Cortex of kidney (tissue), 1 donor: ENCODE measurements at places on chromosomes 4 and X.

DNA sequence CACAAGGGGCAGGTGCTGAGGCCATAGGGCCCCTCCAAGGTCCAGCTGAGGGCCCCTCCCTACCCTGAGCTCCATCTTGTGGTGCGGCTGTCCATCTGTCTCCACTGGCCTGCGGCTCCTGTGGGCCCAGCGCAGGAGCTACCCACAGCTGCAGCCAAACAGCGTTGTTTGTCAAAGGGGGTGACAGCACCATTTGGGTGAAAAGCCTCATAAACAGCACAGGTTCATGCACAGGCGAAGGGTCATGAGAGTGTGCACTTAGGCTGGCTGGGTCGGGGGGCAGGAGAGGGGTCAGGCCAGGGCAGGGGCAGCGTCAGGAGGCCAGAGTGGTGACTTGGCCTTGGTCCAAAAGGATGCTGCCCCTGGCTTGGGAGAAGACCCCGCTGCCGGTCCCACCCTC, 32.3 kb downstream of the BLOC1S4 start:
- no peak for DNase-seq

GRCh38 chr4:6964858-6965257, 55.2 kb downstream of the TBC1D14 start:
- no peak for DNase-seq

DNA sequence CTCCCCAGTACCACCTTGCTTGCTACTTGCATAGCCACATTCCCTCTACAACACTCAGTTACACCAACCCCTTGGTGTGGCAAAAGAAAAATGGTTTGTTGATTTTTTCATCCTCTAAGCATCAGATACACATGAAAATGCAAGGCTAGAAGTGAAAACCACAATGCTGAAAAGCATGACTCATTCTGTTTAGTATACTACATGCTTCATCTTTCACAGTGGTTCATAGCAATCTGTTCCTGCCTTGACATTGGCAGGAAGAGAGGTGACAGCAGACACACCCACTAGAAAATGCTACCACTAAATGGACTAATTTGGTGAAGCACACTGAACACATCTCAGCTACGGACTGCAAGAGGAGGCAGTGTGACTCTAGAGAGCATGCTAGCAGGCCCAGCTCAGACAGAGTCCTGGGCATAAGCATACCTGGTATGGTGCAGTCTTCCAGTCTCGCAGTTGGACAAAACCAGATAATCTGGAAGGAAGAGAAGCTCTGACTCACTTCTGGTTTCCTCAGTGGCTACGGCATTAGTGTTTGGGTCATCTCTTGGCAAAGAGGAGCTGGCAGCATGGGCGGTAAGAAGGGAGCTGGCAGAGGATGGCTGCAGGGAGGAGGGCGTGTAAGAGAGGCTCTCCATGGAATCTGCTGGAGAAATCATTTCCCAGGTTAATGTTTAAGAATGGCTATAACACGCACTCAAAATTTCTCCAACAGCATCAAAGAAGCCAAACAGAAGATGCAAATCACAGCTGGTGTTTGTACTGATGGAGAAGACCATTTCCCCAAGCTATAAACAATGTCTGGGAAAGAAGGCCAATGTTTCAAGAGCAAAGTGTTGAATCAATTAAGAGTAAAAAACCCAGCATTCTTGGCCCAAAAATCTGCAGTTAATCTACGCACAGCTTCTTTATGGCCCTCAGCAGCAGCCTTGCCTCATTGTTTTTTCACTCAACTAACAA, 37.8 kb downstream of the GAB3 start:
- DNase-seq: no peak

DNA sequence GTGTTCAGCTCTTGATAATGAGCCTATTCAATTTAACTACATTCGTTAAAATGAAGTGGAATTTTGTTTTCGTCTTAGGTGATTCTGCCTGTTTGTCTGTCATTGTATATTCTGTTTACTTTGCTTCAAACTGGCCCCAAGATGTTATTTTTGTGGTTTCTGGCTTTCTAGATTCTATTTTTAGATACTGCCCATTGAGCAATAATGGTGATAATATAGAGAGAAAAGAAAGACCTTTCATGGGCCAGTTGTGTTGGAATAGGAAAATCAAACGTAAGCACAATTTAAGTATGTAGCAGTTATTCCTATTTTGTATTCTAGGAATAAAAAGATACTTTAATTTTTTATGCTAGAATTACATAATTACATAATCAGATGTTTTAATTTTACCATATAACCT, 4.0 kb downstream of the CDKN2AIP start:
- no peak for DNase-seq

- no peak for DNase-seq
Observed at GRCh38 chr4:109032671-109033070, 269.8 kb downstream of the COL25A1 start.

DNA sequence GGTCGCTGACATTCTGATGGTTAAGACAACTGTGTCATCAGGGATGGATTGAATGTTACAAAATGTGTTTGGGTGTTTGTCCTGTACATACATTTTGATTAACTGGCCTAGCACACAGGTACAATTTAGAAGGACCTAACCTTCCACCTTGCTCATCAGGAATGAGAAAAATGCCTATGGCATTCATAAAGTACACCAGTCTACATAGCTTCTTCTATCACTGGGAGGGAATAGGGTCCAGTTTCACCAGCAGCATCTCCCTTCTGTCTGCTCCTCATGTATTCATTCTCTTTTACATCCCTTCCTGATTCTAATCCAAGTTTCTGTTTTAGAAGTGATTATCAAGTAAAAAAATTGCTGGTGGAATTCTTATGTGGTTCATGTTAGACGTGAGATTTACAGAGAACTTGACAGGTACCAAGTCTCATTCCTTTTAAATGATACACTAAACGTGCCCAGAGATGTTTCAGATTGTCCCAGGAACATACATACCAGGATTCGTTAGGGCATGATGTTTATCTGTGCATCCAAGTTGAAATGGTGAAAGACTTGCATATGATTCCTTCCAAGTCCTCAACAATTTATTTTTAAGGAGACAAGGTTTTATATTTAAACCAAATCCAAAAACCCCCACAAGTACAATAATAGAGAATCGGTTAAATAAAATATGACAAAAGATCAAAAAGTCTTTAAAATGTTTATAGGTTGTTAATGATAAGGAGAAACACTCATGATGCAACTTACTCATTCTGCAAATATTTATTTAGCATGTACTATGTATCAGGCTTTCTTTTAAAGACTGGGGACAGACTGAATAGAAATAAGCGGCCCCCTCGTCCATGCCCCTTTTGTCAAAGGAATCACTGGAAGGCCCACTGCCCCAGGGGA, 359.1 kb downstream of the ZNF674 start:
- no peak for DNase-seq

- DNase-seq: no peak
Observed at GRCh38 chr4:48033825-48034413, 17.3 kb downstream of the NIPAL1 start.

GRCh38 chr4:123568936-123569335, 172.3 kb downstream of the SPRY1 start:
- no peak for DNase-seq

GRCh38 chrX:154096140-154097002, 1.1 kb downstream of the MECP2 start:
- DNase-seq: no peak

DNA sequence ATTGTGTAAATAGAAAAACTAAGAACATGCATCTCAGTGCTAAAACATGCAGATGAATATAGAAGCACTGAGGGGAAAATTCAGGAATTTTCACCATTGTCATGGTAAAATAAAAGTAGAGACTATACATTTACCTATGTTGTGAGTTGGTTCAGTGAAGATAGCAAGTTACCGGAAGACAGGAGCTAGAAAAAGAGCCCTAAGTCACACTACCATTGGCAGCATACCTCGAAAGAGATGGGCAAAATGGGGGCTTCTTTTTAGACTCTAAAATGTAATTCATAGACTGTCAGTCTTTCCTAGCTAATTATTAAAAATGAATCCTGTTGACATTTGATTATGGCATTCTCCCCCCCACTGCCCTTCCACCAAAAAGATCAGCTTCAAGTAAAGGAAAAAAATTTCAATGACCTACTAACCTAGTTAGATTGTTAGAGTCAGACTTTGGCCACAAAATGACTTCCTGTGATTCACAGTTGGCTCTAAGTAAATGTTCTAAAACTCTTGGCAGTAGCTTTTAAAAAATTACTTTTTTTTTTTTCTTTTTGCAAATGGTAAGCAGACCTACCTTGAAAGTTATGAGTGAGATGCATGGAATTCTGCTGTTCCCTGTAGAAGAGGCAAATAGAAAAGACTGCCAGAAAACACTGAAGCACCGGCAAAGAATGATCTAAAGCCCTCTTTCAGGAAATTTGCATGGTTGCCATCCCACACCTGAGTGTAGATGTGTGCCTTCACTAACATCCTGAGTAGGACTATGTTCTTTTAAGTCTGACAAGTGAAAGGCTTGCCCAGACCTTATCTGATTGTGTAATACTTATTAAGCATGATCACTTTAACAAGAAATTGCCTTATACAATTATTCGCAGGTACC, 26.4 kb upstream of the ARSJ start:
- DNase-seq: no peak

DNA sequence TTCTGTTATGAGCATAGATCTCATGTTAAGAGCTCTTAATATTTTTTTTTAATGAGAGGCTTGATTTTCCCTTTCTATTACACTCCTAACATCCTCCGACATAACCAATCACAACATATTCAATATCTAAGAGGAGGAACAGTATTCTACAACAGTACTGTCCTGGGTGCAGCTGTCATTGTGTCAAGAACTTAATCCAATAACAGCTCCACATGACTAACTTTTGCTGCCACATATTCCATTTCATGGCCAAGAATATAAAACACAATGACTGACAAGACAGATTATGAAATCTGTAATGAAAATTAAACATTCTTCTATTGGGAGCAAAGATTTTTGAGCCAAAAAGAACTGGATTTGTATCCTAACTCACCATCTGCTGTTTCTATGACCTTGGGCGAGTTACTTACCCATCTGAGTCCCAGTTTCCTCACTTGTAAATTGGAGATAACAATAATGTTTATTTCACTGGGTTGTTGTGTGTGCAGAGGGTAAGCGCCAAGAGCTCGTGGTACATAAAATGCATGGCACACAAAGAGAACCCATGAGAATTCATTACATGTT, 405.6 kb downstream of the SPRY1 start:
- no peak for DNase-seq

DNA sequence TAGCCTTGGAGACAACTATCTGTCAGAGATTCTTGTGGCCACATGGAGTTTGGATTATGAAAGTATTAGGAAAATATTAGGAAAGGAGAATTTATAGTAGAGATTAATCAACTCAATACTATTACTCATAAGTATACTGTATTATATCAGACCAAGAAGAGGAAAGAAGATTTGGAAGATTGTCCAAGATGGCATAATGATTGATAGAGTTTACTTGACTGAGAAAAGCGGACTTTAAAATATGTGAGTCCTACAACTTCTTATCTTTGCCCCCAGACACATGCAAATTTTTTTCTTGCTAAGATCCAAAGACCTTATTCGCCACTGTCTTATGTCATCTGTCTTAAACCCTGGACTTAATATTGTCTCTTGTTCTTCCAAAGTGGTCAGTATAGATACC, 54.8 kb upstream of the SHISA3 start:
- no peak for DNase-seq

GRCh38 chr4:179447308-179447707, 2005.1 kb upstream of the AGA start:
- DNase-seq: no peak

GRCh38 chrX:68490644-68491043, 8.2 kb upstream of the YIPF6 start:
- DNase-seq: no peak

DNA sequence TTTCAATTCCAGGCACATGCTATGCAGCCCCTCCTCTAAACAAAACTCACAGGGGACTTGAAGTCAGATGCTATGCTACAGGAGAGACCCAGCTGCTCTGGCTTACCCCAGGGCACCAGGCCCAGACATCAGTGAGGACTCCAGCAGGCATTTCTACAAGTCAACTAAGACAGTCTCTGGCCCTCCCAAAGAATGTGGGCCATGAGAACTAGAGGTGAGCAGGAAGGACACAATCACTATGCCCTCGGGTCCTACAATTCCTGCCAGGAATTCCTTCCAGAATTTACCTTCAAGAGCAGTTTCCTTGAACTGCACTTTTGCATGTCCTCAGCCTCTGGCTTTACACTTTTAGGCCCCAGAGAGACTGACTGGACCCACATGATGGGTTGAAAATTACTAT, 17.4 kb downstream of the TMEM192 start:
- no peak for DNase-seq

- DNase-seq: no peak
Observed at GRCh38 chr4:7324651-7325121, 110.0 kb downstream of the PSAPL1 start.

DNA sequence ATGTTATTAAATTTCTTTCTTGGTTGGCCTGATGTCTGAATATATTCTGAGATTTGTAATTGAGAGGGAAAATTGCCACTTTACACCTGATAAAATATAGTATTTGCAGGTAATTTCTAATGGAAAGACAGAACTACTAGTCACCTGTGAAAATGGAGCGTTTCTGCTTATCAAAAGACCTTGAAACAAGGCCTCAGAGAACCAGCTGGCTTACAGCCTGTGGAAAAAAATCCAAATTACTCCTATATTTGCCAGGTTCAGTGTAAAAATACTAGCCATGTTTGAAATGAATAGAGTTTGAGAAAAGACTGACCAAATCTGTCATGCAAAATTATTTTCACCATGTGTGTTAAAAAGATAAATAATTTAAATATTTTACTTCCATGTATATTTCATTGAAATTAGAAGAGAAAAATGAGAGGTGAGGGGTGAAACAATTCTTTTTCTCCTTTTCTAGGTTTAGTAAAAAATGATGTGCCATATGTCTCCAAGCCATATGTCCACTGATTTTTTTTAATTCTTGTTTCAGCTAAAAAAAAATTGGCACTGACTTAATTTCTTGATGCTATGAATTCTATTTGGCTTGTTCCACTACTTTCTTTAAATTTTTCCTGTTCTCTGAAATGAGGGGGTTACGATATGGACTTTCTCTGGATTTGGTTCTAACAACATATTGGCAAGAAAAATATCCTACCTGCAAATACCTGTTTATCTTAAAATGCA, 464.9 kb downstream of the GRXCR1 start:
- no peak for DNase-seq

GRCh38 chr4:336099-336892, 1.3 kb upstream of the ZNF141 start:
- no peak for DNase-seq

DNA sequence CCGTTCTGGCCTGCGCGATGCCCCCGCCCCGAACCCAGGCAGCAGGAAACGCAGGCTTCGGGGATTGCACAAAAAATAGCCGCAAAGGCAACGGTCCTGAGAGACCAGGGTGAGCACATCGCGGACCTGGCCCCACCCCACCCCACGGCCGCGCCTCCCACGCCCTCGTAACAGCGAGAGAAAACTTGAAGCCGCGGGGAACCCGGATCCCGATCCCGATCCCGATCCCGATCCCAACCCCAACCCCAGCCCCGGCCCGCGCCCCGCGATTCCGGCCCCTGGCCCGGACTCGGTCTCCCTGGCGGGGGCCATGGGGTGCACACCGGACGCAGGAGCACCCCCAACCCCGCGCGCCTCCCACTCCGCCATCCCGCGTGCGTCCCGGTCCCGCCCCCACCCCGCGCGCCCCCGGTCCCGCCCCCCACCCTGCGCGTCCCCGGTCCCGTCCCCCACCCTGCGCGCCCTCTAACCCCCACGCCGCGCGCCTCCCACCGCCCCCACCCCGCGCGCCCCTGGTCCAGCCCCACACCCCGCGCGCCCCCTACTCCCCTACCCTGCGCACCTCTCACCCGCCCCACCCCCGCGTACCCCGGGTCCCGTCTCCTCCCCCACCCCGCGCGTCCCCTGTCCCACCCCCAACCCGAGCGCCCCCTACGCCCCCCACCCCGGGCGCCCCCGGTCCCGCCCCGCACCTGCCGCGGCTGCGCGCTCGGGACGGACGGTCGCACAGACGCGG, 29.0 kb downstream of the NOP14 start:
- no peak for DNase-seq

GRCh38 chr4:183984566-183984965, 79.5 kb downstream of the STOX2 start:
- no peak for DNase-seq
